Left lung (tissue), 14 donors: ENCODE measurements at places on chromosomes 12 and 14.

DNA sequence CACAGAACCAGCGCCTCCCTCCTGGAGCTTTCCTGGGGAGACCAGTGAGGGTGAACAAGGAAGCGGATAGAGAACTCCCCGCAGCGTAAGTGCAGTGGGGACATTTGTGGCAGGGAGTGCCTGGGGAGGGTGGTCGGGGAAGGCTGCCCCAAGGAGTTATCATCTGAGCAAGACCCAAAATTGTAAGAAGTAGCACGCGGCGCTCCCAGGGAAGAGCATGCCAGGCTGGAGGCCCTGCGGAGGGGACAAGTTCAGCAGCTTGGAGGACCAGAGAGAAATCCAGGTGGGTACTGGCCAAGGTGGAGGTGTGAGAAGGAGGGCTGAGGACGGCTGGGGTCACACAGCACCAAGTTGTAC lies 46.2 kb upstream of the RIMBP2 start:
- DNase-seq: no peak

DNA sequence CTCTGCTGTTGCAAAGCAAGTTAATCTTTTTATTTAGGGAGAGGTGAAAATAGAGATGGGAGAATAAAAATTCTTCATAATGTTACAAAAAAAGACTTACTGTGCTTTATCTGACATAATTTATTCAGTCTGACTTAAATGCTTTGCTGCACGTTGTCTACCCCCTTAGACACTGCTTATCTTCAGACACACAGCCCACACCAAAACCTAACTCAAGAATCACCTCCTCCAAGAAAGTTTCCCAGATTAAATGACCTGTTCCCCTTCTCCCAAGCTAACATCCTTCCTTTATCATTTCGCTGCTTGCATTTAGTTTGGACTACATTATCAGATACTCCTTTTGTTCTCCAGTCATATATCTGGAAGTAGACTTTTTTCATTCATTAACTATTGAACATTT lies 3.8 kb downstream of the OSBPL8 start:
- no peak for DNase-seq

DNA sequence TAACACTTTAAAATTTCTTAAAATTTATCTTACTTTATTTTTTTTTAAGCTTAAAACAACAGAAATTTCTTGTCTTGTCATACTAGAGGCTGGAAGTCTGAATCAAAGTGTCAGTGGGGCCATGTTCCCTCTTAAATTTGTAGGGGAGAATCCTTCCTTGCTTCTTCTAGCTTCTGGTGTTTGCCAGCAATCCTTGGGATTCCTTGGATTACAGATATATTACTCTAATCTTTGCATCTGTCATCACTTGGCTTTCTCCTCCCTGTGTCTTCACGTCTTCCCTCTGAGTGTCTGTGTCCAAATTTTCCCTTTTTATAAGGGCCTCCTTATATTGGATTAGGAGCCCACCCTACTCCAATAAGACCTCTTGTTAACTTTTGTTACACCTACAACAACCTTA lies 135.6 kb upstream of the PTPRB start:
- DNase-seq: no peak

DNA sequence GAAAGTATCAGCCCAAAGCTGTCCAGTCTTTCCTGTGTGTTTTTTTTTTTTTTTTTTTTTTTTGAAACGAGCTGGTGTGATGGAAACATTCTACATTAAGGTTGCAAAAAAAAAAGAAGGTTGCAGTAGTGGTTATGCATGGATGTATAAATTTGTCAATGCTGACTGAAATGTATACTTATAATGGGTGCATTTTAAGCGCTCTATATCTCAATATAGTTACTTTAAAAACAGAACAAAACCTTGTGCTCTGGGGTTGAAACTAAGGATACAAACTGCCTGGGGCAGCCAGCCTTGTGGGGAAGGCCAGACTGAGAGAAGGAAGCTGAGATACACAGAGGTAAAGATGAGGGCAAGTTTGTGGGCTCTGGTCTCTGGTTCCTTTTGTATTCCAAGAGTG lies 87.3 kb upstream of the RMST start:
- DNase-seq: no peak

DNA sequence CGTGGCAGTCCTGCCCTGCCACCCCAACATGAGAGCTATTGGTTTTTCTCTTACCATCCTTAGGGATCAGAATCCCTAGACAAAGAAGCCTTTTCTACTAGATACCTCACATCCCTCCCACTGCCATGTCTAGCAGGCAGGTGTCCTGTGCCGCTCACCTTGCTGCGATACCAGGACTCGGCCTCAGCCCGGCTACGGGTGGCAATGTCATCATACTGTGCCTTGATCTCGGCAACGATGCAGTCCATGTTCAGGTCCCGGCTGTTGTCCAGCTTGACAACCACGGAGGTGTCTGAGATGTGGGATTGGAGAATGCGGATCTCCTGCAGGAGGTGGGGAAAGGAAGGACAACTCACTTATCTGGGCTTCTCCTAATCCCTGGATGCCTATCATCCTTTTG lies 4.5 kb downstream of the KRT83 start:
- no peak for DNase-seq
